ENCODE measurements at places on chromosomes 3 and 15. TPM values are rescaled to one million over a fixed set of nuclear protein-coding genes. Genes with fewer than 3 reads are reported as not detected.

The SNURF gene
- 2.9 TPM for total RNA-seq

The NRG4 gene
- not detected for total RNA-seq

The POLQ gene
- 2.3 TPM for total RNA-seq

The PLSCR5 gene
- not detected for total RNA-seq

The DAPK2 gene
- 0.29 TPM for total RNA-seq

The TRPM1 gene
- not detected for total RNA-seq

The HRH1 gene
- 11.2 TPM for total RNA-seq

The KNL1 gene
- 17.3 TPM for total RNA-seq

The TGM4 gene
- total RNA-seq = not detected

The KAT2B gene
- 6.4 TPM for total RNA-seq

The IL5RA gene
- total RNA-seq = not detected

The SYNPR gene
- not detected for total RNA-seq

The FSTL1 gene
- 637 TPM for total RNA-seq

The EXD1 gene
- total RNA-seq = not detected

The BFSP2 gene
- total RNA-seq = not detected

The SIDT1 gene
- total RNA-seq = not detected

The CRABP1 gene
- total RNA-seq = not detected

The COLQ gene
- 9.8 TPM for total RNA-seq

The TMF1 gene
- total RNA-seq = 23.6 TPM

The ROBO2 gene
- total RNA-seq = not detected

The SLCO2A1 gene
- total RNA-seq = 0.18 TPM

The ETV5 gene
- total RNA-seq = 43.5 TPM

The SCAANT1 gene
- not detected for total RNA-seq

The TTC23 gene
- 21.1 TPM for total RNA-seq

The IL20RB gene
- 34.0 TPM for total RNA-seq

The PSTPIP1 gene
- total RNA-seq = 0.18 TPM

The IMPG2 gene
- 0.18 TPM for total RNA-seq

The PAQR9 gene
- total RNA-seq = not detected

The BRPF1 gene
- total RNA-seq = 8.6 TPM

The PARP9 gene
- total RNA-seq = 22.8 TPM

The TRH gene
- total RNA-seq = 0.18 TPM

The GRAMD2A gene
- total RNA-seq = 0.18 TPM

The TERC gene
- 343 TPM for total RNA-seq

The HHATL gene
- not detected for total RNA-seq

The PDE12 gene
- 16.8 TPM for total RNA-seq

The SRGAP3 gene
- 4.6 TPM for total RNA-seq

The GP9 gene
- not detected for total RNA-seq

The FBLN2 gene
- 16.1 TPM for total RNA-seq

The NCK1 gene
- 30.0 TPM for total RNA-seq

The GALNT15 gene
- 0.86 TPM for total RNA-seq

The SMAD6 gene
- 4.8 TPM for total RNA-seq

The LSAMP gene
- 0.18 TPM for total RNA-seq

The NCBP2 gene
- total RNA-seq = 57.1 TPM

The SLC22A13 gene
- total RNA-seq = not detected

The CGNL1 gene
- not detected for total RNA-seq

The TEX55 gene
- not detected for total RNA-seq

The PFKFB4 gene
- total RNA-seq = 13.8 TPM

The ATOSA gene
- total RNA-seq = 4.6 TPM

The THSD4 gene
- total RNA-seq = 60.5 TPM

The SCG3 gene
- total RNA-seq = not detected

The PLA2G4F gene
- not detected for total RNA-seq

The GOLGA6L24 gene
- not detected for total RNA-seq

The MUC20 gene
- not detected for total RNA-seq

The SLC28A1 gene
- not detected for total RNA-seq

The ACKR4 gene
- total RNA-seq = 0.58 TPM

The GOLGA8M gene
- total RNA-seq = not detected

The ADPGK gene
- 82.8 TPM for total RNA-seq

The MKRN2 gene
- total RNA-seq = 41.8 TPM

Measured in myometrial cell (primary cell).